ENCODE measurements at places on chromosomes 2 and 18. TPM values are rescaled to one million over a fixed set of nuclear protein-coding genes. Genes with fewer than 3 reads are reported as not detected.

GULP1 gene
- total RNA-seq = 41.1 TPM

QPCT gene
- 19.4 TPM for total RNA-seq

ALLC gene
- total RNA-seq = not detected

UGT1A3 gene
- 0.19 TPM for total RNA-seq

TMEM169 gene
- total RNA-seq = 0.35 TPM

CABYR gene
- 22.8 TPM for total RNA-seq

GKN2 gene
- 4.3 TPM for total RNA-seq

LIMS2 gene
- 6.3 TPM for total RNA-seq

NRP2 gene
- total RNA-seq = 157 TPM

PLCL1 gene
- not detected for total RNA-seq

OSBPL1A gene
- total RNA-seq = 16.5 TPM

SOCS6 gene
- 33.8 TPM for total RNA-seq

SGPP2 gene
- total RNA-seq = 0.46 TPM

CDKL4 gene
- not detected for total RNA-seq

NOSTRIN gene
- 3.3 TPM for total RNA-seq

RUFY4 gene
- not detected for total RNA-seq

C18orf54 gene
- 4.0 TPM for total RNA-seq

PFN4 gene
- total RNA-seq = 1.0 TPM

KCNJ13 gene
- total RNA-seq = not detected

SPC25 gene
- 20.1 TPM for total RNA-seq

SERPINB3 gene
- not detected for total RNA-seq

MEP1B gene
- not detected for total RNA-seq

DDX18 gene
- total RNA-seq = 83.3 TPM

UGT1A5 gene
- total RNA-seq = not detected

All from A549 treated with ZK216348 at 1 μM for 4 hours (cell line).